ENCODE measurements at places on chromosomes 2 and 18.

- DNase-seq, result no peak
These were observed 15.2 kb downstream of the OTOF start for GRCh38 chr2:26462511-26463243.

DNA sequence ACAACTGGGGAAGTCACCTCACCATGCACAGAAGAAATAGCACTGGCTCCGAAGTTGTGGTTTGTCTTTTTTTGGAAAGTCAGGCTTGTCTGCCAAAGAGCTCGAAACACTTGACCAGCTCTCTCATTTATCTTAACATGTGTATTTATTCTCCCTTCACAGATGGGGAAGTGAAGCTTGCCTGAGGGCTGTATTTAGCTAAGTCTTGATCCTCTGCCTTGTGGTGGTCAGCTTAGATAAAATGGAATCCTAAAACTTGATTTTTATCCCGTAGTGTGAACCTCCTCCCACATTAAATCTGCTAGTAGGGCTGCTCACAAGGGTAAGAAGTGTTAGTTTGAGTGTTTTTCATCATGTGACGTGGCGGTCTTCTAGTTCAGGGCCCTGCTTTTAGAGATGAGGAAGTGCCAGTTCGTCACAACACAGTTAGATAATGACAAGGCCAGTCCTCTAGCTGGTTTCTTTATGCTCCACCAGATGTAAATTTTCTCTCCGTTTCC is 89.7 kb downstream of the TMEM247 start:
- no peak for DNase-seq

DNA sequence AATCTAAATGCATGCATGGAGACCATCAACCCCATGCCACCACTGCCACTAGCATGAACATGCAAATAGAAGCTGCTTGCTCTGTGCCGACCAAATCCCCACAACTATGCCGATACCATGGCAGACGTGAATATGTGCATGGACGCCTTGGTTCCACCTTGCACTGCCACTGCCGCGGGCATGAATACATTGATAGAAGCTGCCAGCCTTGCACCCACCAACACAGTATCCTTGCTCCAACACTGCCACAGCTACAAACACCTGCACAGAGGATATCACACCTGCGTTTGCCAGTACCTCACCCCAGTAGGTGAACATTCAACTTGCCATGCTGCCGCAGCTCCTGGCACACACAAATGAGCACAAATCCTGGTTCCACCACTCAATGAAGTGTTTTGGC is 527.4 kb upstream of the REG3G start:
- DNase-seq, result no peak

- DNase-seq, result no peak
These were observed 42.8 kb downstream of the LRRTM4 start for GRCh38 chr2:77479395-77479794.

DNA sequence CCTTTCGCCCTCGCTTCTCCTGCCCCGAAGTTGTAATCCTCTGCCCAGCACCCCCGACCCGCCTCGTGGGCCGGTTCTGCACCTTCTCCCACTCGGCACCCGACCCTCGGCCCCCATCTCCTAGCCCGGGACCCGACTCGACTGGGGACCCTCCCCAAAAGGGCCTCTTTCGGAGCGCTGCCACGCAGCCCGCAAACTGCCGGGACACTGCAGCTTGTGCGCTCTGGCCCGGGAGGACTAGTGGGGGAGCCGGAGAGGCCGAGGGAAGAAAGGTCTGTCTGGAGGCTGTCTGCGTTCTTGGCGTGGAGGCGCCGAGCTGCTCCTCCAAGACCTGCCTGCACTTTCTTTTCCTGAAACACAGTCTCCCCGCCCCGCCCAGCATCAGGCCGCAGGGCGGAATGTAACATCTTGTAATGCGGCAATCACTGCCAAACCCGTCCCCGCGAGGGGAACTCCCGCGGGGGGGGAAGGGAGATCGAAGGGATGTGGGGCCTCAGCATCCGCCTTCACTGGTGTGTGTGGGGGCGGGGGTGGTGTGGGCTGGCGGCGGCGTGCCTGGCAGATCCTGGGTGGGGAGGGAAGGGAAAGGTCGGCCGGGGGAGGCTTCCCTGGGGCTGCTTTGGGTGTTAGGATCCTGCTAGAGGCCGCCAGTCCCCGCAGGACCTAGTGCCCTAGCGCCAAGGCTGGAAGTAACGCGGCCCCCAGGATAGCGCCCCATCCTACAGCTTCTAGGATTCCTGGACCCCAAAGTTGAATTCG is 7.4 kb downstream of the DLX2 start:
- DNase-seq, result peak; percentile 48

- no peak for DNase-seq
These were observed 1723.7 kb downstream of the SUCLG1 start for GRCh38 chr2:82735336-82735735.

DNA sequence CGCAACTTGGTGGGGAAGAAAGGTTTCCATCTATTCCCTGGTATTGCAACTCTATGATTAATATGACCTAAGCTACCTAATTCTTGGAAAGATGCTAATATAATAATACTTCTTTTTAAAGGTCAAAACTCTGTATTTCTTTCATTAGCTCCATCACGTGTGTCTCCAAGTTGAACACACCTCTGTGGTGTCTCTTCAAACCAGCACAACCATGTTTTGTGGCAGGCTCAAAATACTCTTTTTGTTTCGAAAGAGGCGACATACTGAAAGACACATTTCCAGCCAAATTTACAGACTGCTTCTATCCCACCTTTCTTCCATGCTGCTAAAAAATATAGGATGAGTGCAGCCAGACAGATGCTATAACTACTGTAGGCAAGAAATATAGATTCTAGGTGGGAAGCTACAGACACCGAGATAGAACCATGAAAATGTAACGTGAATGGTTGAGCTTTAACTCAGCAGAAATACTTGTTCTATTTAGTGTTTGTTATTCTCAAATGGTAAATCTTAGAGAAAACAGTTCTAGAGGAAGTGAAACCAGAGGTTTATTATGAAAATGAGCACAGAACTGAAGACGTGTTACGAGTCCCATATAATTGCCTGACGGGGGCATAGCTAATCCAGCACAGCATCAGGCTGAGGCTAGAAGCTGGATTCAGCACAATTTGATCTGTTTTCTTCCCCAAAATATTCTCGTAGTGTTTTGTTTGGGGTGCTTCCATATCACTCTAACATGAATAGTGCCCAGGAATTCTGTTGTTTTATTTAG is 991.5 kb upstream of the FANCL start:
- DNase-seq, result no peak

DNA sequence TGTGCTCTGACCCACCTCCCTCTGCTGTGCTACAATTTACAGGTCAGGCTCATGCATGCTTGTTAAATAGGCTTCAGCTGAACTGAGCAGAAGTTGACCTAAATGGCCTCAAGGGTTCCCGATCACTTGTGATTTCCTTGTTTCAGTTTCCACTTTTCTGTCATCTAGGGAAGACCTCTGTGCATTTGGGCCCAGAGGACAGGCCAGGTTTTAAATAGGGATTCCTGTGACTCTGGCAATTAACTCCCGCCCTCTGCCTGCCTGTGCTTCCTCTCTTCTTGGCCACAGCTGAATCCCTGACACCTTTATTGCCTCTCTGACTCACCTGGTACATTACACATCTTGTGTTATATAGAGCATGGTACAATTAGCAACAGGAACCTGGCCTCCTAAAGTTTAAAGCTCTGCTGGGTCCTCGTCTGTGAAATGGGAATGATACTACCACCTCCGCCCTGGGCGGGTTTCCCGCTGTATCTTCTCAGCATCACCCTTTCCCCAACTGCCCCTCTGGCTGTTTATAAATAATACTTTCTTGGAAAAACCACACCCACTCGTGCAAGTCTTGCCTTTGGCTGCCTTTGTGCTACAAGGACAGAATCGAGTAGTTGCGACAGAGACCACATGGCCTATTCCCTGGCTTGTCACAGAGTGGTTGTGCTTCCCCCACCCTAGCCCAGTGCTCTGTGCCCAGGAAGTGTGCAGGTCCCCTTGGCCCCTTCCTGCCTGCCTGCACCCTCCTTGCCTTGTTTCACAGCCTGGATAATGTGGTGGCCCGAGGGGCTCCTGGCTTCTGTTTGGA is 7.9 kb downstream of the CABLES1 start:
- DNase-seq, result no peak

GRCh38 chr2:186806591-186806990 is 42.4 kb downstream of the ZSWIM2 start:
- no peak for DNase-seq

- no peak for DNase-seq
These were observed 102.9 kb upstream of the THUMPD2 start for GRCh38 chr2:39881948-39882347.

DNA sequence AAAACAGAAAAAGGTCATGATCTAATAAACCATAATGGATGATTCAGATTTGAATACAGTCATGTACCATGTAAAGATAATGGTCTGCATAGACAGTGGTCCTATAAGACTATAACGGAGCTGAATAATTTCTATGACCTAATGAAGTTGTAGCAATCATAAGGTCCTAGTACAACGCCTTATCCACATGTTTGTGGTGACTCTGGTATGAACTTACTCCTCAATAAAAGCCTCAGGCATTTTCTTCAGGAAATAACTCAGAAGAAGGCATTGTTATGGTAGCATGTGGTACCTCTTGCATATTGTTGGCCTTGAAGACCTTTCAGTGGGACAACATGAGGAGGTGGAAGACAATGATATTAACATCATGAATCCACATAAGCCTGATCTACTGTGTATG is 883.3 kb downstream of the CNTNAP5 start:
- no peak for DNase-seq

GRCh38 chr18:2963048-2963447 is 49.9 kb downstream of the LPIN2 start:
- no peak for DNase-seq

GRCh38 chr2:232901736-232902578 is 31.9 kb downstream of the SNORC start:
- DNase-seq, result no peak

DNA sequence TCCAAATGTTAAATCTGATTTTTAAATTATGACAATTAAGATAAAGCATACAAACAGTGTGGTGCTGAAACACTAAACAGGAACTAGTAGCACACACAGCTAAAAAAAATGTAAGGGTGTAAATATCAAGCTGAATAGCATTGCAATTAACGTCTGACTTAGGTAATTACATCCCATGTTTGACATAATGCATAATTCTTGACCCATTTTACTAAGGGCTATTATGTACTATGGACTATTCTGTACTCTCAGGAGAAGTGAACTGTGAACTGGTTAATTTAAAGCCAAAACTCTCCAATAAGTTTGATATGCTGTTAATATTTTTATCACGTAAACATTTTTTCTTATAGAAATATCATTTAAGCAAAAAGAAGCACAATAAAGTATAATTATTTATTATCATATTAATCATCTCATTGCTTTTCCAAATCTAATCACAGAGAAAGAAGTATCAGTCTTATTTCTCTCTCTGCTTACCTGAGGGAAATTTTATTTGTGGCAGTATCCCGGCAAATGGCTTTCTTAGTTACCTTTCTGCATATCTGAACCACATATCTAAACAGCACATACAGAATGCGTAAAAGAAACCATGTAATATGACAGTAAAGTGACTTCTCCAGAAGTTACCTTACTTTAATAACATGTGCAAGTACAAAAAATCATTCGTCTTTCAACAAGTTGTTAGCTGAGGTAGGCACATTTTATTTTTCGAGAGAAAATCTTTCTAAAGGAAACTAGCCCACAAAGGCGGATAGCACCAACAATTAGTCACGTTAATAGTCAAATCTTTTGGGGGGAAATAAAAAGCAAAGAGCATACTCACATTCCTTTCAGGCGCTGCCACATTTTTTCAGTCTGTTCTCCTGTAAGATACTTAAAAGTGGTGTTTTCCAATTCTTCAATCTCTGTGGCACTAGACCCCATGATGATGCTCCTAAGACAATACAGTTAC is 94.9 kb upstream of the PDE1A start:
- DNase-seq, result no peak

DNA sequence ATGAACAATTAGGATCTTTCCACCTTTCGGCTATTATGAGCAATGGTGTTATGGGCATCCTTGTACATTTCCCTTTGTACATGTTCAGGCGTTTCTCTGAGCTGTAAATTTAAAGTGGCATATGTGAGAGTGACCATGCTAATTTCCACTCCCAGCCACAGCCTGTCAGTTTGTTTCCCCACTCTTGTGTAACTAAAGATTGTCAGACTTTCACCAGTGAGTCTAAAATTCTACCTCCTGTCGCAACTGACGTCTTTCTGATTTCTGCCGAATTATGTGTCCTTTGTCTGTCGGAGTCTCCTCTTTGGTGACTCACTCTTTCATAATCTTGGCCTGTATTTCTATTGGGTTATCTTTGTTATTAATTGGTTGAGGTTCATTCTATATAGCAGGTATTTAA is 50.7 kb downstream of the TRAPPC12 start:
- DNase-seq, result no peak

GRCh38 chr2:174682007-174682577 is 82.2 kb downstream of the CHRNA1 start:
- DNase-seq, result no peak

DNA sequence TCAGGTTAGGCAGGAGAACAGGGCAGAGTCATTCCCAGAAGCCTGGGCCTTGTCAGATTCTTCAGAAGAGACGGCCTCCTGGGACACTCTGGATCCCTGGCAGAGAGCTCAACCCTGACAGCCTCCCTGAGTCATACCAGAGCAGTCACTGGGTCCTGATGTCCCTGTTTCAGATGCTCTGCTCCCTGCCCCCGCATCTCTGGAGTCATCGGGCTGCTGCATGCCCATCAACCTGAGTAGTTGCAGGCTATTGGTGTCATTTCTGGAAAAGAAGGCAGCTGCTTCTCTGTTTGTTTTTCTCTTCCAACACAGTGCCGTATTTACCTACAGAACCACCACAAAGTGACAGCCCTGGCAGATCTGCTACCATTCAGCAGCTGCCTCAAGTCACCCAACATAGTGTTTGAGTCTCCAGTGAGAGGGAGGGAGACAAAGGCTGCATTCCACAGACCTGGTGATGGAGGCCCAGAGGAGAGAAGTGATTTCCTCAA is 145.1 kb downstream of the B3GNT2 start:
- DNase-seq, result no peak

DNA sequence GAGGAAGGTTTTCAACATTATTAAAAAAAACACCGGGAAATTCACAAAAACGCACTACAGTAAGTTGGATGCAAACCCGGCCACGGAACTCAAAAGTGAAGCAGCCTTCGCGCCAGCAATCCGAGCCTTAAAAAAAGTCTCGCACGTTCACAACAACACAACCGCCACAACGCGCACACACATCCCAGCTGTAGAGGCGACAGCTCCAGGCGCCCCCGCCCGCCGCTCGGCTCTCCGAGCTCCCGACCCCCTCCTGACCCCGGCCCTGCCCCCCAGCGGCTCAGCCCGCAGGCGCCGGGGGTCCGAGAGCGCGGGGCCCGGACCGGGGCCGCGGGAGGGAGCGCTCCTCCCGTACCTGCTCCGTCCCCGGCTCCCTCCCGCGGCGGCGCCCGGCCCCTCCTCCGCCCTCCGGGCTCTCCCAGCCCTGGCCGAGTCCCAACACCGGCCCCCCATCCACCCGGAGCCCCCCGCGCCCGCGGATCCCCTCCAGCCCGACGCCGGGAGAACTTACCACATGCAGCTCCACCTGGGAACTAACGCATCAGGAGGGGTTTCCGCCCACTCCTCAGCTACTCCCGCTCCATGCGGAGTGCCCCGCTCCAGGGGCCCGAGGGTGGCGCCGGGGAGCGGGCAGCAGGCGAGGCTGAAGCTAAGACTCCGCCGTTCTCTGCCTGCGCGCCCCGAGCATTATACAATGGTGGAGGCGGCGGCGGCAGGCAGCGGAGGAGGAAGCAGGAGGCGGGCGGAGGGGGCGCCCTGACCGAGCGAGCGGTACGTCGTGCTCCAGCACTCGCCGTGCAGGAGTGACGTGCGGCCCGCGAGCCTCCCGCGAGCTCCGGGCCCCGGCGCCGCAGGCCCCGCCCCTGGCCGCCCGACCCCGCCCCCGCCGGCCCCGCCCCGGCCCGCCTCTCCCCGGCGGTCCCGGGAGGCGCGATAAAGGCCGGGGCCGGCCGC is at the start of gene SERTAD2:
TSS of gene SERTAD2 (minus strand) at position 805 of the 954 bp plus-strand sequence. CDS start 17,042 bp downstream, outside the sequence.
- DNase-seq, result peak; percentile 73

- no peak for DNase-seq
These were observed 34.2 kb downstream of the CERS6 start for GRCh38 chr2:168490015-168490874.

Data from stimulated activated CD8-positive, alpha-beta memory T cell treated with anti-CD3 and anti-CD28 coated beads, Interleukin-4, amount 100 ng/mL, for 1 hour (primary cell).